ENCODE measurements at places on chromosomes 12 and 14.

GRCh38 chr12:27394676-27395075 is 51.9 kb upstream of the SMCO2 start:
- DNase-seq = no peak

- DNase-seq = no peak
Measured at GRCh38 chr12:126545411-126545810, 1480.2 kb downstream of the AACS start.

DNA sequence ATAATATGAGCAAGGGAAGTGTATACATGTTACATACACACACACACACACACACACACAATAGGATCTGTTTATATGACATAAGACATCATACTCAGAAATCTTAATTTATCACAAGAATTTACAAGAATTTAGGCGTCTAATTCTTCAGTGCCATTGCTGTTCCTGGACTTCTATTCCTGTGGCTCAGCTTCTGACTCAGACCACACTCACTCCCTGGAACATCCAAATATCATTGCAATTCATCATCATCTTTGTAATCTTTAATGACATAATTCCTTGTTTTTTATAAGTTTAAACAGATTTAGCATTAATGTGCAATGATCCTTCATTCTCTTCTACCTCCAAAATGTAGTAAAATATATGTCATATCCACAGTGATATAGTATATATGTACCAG is 544.2 kb downstream of the FOXG1 start:
- no peak for DNase-seq

GRCh38 chr14:76810953-76811400 is 1.7 kb downstream of the ANGEL1 start:
- DNase-seq = no peak

GRCh38 chr14:23173031-23173430 is 10.4 kb downstream of the SLC7A8 start:
- no peak for DNase-seq

GRCh38 chr14:25522116-25522515 is 472.2 kb upstream of the STXBP6 start:
- DNase-seq = no peak

- DNase-seq = no peak
Measured at GRCh38 chr14:51219473-51220448, 20.3 kb upstream of the TMX1 start.

DNA sequence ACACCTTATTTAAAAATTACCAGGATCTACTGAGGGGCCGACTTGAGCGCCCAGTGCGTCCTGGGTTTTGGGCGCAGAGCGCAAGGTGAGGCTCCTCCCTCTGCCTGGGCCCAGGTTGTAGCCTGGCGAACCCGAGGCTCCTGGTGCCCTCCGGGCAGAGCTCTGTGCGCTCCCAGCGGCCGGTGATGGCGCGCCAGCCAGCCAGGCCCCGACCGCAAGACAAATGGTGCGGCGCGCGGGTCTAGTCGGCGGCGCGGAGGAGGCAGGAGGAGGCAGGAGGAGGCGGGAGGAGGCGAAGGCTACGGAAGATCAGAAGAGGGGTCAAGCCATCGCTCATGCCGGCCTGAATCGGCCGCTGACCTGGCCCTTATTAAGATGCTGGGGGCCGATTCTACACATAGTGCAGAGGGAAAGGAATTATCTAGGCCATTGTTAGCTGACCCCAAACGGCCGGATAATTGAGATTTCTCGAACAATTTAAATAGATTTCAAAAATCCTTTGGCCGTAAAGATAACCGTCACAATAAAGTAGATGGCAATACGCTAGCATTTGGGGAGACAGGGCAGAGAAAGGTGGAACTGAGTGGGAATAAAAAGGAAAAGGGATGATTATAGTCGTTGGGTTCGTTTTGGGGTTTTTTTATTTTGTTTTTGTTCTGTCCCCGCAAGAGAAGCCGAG is 2.8 kb downstream of the TBX5 start:
- DNase-seq = no peak

DNA sequence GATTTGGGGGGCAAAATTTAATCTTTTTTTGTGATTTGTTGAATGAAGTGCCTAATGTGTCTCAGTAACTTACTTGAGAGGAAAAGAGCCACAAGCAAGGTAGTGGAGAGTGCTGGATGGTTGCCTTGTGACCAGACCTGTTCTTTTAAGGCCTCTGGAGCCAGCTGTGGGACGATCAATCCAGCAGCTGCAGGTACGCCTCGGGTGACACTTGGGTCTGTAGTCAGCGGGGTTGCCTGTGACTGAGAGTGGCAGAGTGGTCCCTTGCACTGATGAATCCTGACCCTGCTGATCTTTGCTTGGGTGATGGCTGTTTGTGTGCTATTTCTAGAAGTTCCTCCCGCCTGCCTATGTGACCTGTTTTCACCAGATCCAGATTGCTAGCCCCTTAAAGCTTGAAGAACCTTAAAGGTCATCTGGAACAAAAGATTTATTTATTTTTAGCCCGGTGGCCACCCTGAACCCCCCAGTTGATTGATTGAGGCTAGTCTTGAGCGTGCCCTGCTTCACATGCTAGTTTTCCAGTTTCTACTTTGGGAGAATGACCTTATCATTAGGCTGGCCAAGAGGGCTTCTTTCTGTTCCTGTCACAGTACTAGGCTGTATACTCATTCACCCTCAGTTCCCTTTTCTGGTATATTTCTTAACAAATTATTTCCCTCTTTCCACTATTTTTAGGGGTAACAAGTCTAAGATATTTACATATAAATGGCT is 23.2 kb downstream of the PRKCH start:
- DNase-seq = no peak

DNA sequence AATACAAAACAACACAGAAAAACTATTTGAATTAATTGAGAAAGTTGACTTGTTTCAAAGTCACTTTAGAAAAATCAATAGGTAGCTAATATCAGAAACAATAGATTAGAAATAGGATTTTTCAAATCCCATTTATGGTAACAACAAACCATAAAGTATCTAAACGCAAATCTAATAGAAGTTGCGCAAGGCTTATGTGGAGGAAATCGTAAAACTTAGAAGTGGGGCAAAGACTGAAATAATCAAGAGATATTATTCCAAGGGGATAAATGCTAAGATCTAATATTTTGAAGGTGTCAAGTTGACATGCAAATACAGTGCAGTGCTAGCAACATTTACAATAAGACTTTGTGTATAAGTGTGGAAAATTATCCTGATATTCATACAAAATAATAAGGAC is 87.2 kb downstream of the TRHDE start:
- no peak for DNase-seq

- no peak for DNase-seq
Measured at GRCh38 chr12:33926095-33926494, 96.2 kb upstream of the ALG10 start.

DNA sequence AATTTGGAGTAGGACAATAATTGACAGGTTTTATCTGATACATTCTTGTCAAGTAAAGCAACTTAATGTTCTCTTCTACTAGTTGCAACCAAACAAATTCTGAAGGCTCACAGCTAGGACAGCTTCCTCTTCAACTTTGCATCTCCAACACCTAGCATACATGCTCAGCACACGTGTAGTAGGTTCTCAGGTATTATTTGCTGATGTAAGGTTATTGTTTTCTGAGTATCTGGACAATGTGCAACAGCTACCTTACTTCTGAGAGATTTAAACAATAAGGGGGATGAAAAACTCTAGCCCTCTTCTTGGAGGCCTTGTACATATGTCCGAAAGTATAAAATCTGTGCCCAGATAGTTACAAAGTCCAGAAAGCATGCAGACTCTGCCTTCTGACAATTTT is 15.5 kb upstream of the FLRT2 start:
- no peak for DNase-seq

DNA sequence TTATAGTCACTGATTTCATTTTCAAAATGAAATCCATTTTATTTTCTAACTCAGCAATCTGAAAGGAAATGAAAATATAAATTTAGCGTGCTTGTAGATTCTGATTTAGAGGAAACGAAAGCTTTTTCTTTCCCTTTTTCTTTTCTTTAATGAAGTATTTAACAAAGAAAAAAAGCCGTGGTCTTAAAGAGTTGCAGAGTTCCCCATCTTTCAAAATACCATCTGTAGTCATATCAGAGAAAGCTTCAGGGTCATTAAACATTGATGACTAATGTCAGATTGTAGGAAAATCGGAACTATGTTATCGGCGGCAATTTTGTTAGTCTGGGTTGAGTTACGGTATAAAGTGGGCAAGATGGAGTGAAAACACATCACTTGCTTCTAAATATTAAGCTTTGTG is 32.3 kb downstream of the DRAM1 start:
- DNase-seq = no peak

DNA sequence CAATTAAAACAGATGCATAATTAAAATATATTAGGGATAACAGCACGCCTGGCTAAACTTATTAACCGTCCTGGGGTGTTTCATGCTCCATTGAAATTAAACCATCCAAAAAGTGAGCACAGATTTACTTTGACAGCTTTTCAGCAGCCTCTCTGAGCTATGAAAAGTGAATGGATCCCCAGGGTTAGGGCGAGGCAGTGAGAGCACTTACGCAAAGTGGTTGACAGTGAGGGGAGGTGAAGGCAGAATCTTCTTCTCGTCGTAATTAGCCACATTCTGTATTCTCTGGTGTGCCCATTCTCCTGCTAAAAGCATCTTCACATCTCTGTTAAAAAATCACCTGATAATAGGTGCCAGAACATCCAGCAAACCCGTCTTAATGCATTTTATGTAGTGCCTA is 1.9 kb downstream of the TMTC2 start:
- no peak for DNase-seq
